ENCODE measurements at places on chromosomes 4 and X.

DNA sequence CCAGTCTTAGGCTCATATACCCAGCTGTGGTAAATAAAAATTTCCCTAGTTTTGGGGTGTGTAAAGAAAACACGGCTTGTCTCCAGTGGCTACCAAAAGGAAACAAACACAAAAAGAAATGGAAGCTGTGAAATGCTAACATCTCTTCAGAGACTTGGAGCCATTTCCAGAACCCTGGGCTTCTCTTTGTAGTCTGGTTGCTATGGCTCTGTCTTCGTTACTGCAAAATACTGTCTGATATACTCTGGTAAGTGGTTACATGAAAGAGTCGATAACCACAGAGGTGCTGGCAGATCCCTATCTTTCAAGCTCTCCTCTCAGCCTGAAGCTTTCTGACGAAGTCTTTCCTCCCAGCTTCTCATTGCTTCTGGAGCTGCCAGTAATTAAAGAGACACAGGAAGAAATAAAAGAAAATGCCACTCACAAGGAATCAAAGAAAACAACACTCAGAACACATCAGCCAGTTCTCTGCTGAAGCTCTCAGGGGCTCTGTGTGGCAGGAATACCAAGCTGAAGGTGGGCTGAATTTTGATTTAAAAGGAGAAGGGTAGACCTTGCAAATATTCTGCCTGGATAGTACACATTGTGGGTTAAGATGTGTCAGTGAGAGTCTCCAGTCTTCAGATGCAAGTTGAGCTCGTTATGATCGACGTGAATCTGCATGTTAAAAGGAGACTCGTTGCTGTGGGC lies 107.6 kb upstream of the FAM9C start:
- DNase-seq = no peak

DNA sequence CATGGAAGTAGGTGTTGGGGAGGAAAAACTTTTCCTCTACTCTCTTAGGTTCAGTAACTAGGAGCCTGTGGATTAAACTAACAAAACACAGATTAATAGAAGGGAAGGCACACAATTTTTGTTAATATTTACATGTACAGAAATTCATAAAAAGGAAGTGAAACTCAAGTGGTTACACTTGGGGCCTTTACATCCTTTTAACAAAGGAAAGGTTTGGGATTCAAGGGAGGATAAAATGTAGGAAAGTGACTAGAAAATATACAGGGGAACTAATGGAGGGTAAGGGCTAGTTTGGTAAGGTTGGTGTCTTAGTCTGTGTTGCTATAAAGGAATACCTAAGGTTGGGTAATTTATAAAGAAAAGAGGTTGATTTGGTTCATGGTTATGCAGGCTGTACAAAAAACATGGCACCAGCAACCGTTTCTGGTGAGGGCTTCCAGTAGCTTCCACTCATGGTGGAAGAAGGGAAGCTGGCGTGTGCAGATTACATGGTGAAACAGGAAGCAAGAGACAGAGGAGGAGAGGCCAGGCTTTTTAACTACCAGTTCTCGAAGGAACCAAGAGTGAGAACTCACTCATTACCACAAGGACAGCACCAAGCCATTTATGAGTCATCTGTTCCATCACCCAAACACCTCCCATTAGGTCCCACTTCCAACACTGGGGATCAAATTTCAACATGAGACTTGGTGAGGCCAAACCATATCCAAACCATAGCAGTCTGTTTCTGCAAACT lies 124.4 kb downstream of the CHRDL1 start:
- no peak for DNase-seq

DNA sequence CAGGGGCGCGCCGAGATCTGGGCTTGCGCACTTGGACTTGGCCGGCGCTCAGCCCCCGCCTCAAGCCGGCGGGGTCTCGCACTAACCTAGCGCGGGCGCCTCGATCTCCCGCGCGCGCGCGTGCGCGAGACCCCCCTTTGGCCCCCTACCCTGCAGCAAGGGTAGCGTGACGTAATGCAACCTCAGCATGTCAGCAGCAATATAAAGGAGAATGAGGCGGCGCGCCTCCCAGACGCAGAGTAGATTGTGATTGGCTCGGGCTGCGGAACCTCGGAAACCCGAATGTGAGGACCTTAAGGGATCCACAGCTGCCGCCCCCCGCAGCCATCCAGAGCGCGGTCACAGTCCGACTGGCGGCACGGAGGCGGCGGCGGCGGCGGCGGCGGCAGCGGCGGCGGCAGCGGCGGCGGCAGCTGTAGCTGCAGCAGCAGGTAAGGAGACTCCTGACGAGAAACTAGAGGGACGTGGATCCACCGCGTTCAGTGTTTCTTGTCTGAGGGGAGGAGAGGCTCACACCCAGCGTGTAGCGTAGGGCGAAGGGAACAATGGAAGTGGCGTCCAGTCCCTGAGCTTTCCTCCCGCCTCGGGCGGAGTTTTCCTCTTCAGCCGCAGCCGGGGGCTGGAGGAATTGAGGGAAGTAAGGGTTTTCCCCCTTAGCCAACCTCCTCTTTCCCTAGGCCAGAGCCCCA lies at the start of the genes SATL1 and ZNF711:
TSS of gene SATL1 (minus strand) at position 19 of the 689 bp plus-strand sequence. CDS start 134,811 bp downstream, outside the sequence.
TSS of gene ZNF711 (plus strand) at position 231 of the 689 bp plus-strand sequence. CDS start 3,582 bp downstream, outside the sequence.
- peak; percentile 9 for DNase-seq

GRCh38 chr4:121229993-121230392 lies 65.9 kb upstream of the TNIP3 start:
- no peak for DNase-seq

DNA sequence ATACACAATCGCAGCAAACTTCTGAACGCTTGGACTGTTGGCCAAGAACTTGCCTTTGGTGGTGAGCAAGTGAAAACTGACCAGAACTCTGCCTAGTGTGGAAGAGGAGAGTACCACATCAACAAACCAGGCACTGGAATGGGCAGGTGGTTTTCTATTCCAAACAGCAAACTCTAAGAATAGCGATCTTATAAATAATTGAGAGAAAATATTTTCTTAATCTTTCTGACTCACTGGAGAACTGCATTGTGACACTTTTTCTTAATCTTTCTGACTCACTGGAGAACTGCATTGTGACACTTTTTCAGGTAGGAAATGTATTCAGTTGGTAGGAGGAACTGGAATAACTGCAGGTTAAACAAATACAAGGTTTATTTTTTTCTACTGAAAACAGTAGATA lies 57.0 kb upstream of the SORBS2 start:
- no peak for DNase-seq

DNA sequence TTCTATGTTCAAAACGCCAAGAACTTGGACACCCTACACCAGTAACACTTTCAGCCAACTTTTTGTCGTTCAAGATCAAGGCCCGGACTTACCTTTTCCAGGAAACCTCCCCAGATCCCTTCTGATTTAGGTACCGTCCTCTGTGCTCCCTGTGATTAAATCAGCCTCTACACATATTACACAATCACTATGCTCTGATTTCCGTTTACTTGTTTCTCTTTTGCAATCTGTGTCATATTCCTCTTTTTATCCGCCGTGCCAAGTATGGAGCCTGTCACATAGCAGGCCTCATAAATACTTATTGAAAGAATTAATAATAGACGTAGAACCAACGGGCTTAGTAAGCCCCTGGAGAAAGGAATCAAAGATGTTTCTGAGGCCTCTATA lies 722 bp upstream of the TMEM33 start:
- no peak for DNase-seq

DNA sequence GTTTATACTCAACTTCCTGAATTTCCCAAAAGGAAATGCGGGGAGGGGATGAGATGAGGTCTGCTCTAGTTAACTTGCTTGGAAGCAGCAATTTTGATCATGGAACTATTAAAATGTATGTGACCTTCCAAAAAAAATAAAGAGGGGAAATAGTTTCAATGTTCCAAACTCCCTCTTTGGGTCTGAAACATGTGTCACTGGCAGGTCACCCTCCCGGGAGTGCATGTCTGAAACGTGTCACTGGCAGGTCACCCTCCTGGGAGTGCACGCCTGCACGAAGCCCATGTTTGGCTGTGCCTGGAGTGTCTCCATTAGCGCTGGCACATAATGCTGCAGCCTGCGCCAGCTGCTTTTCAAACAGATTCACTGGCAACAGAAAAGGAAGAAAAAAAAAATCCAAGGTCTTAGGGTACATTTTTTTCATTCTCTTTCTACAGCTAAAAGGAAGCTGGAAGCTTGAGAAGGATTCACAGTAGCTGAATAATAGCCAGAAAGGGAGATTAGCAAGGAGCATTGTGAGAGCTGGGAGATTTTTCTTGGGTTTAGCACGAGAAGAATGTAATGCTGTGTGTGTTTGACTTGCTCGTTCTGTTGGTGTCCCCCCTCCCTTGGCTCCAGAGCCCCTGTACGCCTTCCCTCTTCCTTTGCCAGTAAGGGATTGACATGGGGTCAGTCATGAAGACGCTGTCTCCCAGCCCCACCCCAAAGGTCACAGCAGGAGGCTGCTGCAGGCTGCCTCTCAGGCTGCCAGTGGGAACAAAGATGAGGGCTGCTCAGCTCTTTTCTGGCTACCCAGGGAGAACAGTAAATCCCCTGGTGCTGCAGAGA lies 39.2 kb upstream of the TLR3 start:
- no peak for DNase-seq

GRCh38 chr4:96035727-96036126 lies 195.8 kb downstream of the PDHA2 start:
- DNase-seq = no peak

- DNase-seq = no peak
These were observed 290.7 kb downstream of the PCDH10 start for GRCh38 chr4:133439830-133440229.

DNA sequence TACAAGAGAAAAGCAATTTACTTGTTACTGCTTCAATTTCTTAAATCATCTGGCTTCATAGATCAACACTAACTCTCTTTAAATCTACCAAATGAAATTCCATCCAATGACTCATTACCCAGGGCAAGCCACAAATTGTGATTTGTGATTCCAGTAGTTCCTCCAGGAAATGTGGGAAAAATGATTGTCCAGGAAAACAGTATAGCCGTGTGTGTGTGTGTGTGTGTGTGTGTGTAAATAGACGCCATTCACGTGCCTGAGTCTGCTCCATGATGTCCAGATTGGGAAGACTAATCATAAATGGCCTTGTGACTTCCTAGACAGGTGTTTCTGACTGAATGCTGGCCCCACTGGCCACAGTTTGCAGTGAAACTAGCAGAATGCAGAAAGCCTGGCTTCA lies 121.3 kb downstream of the HS6ST2 start:
- DNase-seq = no peak

DNA sequence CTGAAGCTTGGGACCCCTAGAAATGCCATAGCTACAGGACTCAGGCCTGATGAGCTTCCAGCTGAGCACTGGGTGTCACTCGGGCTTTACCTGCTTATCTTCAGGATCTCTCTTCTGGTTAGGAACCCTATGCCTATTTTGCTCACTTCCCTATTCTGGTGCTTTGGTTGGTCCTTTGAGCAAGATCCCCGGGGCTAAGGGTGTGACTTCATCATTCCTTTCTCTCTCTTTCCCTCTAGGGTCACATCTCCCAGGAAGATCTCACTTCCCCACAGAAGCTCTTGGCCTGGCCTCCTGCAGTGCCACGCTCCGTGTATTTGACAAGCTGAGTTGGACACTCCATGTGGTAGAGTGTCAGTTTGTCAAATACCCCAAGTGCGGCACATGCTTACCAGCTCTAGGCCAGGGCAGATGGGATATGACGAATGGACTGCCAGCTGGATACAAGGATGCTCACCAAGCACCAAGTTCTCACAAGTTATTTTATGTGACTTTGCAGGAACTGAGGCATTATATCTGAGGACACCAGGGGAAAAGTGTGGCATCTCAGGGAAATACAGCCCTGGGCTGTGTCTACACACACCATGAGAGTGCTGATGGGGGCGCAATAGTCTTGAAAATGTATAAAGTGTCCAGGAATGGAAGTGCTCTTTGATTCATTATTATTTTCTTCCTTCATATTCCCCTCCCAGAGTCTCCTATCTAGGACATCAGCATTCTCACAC lies 21.1 kb downstream of the VSIG4 start:
- DNase-seq = no peak

GRCh38 chrX:50157545-50158135 lies 43.2 kb downstream of the AKAP4 start:
- no peak for DNase-seq
